GM04503 (cell line): ENCODE measurements at places on chromosomes 7 and 10.
A peak's percentile ranks its signal among the peaks of the same experiment; 100 is the strongest.

DNA sequence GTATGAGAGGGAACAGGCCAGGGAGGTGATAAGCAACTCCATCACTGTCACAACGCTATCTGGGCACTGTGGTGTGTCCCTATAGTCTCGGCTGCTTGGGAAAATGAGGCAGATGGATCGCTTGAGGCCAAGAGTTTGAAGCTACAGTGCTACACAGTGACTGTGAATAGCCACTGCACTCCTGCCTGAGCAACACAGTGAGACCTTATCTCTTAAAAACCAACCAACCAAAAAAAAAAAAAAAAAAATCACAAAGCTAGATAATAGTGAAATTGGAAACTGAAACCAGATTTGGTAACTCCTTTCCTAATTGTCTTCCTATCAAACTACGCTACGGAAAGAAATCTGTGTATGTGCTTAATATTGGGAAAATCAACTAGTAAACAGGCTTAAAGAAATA is 14.1 kb downstream of the MICU1 start:
- no peak for DNase-seq

GRCh38 chr7:151689196-151689971 is 169.7 kb upstream of the RHEB start:
- no peak for DNase-seq

DNA sequence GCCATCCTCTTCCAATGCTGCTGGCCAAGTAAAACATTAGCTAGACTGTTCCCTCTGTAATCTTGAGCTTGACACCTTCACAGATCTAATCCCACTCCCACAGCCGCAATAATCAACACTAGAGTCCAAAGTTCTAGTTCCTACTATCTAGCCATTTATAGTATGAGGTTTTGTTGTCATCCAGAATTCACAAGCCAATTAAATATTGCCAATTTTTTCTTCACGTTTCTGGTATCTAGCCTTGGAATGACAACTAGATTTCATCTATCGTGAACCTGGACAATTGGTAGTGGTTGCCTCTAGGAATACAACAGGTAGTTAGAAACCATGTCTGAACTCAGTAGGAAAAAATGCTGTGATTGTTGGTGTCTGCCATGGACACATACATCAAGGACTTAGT is 10.4 kb downstream of the WASL start:
- DNase-seq, result no peak

DNA sequence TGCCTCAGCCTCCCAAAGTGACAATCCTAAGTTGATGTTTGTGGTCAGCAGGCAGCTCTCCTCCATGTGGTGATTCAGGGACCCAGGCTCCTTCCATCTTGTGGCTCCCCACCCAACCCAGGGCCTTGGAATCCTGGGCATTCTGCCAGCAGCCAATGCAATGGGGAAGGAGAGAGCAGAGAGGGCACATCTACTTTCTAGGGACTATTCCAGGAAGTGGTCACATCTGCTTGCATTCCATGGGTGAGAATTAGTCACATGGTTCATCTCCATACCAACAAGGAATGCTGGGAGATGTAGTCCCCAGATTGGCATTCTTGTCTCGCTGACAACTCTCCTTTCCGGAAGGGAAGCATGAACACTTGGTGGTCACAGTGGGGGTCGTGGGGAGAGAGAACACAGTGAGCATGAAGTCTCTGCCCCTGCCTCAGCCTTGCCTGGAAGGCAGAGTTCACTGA is 9.9 kb upstream of the SRRM3 start:
- DNase-seq, result peak; percentile 4

DNA sequence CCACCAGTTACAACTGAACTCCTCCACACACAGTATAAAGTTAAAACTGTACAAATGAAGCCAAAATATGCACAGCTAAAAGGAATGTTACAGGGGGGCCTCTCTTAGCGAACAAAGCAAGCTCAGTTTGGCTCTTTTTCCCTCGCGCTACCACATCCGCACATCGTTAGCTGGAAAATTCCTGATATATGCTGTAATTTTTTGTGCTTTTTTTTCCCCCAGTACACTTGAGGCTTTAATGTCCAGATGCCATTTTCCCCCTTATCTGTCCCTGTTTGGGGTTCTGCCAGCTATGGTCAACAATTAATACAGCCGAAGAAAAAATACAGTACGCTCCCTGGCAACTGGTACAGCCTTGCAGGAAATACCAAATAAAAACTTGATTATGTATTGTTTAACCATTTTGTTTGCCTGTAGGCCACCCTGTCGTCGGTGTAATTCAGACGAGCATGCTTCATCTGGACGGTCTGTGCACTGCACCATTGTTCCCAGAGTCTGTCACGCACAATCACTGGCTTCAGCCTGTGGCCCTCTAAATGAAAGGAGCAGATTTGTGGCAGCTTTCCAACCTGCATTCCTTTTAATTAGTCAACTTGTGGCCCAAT is 108.1 kb upstream of the FAM133B start:
- peak; percentile 83 for DNase-seq

DNA sequence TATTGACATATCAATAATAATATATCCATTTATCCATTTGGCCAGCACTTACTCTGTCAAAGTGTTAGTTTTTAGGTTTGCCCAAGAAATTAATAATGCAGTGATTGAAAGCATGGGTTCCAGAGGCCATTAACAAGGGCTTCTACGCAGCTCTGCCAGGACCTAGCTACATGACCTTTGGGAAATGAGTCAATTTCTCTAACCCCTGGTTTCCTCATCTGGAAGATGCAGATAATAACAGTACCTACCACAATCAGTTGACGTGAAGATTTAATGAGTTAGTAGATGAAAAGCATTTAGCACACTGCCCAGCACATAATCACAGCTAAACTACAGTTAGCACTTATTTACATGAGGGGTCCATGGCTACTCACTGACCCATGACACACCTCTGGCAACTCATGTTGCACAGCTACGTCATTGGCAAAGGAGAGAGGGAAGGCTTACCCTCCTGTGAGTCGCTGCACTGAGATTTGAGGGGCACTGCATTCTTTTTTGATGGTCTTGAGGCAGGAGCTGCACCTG is 263.7 kb downstream of the PLXNA4 start:
- no peak for DNase-seq

DNA sequence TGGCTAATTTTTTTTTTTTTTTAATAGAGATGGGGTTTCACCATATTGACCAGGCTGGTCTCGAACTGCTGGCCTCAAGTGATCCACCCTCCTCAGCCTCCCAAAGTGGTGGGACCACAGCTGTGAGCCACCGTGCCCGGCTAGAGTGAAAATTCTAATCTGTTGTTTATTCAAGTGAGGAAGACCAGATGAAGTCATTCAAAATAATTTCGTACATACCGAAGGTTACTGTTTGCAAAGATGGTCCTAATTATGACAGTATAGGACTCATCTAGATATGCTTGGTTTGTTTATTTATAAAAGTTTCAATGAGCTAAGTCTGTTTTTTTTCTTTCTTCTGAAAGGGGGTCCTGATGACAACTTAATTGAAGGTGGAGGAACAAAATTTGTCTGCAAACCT is 376.8 kb downstream of the EXOC4 start:
- DNase-seq, result no peak

- no peak for DNase-seq
Observed at GRCh38 chr10:33257439-33258080, 76.9 kb downstream of the NRP1 start.

- DNase-seq, result peak; percentile 2
Observed at GRCh38 chr7:67553378-67553777, 556.7 kb downstream of the TYW1 start.

- DNase-seq, result no peak
Observed at GRCh38 chr7:36599645-36600313, 124.5 kb downstream of the AOAH start.

GRCh38 chr10:13631594-13631993 is 44.8 kb downstream of the PRPF18 start:
- no peak for DNase-seq

DNA sequence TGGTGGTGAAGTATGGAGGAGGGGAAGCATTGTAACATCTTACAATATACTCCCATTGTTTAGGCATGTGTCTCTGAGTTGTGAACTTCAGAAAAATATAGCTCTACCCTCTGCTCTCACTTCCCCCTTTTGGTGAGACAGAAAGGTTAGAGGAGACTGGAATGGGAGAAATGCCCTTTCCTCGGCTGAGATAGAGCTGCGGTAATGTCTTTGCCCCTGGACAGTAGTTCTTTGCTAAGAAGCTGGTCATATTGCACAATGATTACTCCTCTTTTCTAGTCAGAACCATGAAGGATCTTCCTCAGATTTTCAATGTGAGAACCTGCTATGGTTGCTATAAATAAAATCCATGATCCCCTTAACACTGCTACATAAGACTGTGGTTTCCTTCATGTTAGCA is 171.0 kb downstream of the SEM1 start:
- no peak for DNase-seq

DNA sequence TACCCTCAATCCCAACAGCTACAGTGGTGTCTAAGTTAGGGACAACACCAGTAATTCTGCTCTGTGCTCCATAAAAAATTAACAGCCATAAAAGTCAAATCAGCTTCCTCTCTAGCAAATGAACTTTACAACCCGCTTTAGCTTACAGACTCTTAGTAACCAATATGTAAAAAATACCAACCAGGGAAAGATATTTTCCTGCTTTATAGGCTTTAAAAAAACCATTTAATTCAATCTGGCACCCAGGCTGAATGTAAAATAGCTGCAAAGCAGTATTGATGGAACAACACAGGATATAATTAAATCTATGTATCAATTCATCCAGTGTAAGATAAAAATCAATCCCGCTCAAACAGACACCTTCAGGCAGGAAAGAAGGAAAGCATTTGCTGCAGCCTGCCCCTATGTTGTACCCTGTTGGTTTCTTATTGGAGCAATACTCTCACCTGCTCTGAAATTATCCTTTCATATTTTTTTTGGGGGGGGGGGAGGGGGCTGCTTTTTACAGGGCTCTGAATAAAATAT is 98.6 kb downstream of the NXPH1 start:
- DNase-seq, result no peak

DNA sequence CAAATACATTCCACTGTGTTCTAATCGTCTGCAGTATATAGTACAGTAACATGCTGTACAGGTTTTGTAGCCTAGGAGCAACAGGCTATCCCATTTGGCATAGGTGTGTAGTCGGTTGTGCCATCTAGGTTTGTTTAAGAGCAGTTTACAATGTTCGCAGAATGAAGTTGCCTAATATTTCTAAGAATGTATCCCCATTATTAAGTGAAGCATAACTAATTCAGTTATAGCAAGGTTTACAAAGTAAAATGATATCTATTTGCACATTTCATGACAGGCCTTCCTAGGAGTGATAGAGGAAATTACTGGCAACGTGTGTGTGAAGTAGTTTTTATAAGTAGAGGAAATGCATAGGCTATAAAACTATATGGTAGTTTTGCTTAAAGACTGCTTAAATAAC is 4.0 kb downstream of the CREM start:
- DNase-seq, result no peak

- no peak for DNase-seq
Observed at GRCh38 chr7:110764852-110765251, 326.1 kb upstream of the LRRN3 start.

DNA sequence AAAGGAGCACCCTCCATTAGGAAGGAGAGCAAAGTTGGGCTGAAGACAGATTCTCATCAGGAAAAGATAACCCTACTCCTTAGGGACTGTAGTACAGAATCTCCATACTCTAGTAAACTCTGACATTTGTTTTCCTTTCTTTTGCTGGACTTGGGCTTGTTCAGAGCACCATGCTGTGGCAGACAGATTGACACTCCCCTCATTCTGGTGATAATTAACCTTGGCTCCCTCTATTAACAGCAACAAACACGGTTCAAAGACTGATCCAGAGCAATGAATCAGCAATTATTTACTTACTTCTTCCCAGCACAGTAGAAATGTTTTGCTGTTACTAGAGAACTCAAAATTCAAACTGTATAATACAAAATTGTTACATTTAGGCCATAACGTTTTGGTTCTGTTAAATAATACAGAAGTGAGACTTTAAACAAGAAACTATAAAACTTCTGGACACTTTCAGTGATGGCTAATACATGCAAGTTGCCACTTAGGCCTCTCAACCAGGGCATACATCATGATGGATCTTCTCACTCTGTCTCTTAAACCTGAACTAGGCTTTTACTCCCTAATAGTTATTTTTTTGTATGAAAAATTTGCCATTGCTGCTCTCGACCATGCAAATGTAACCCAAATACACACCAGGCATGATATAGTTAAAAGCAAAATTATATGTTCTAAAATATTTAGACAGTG is 639.0 kb downstream of the IPMK start:
- DNase-seq, result no peak

DNA sequence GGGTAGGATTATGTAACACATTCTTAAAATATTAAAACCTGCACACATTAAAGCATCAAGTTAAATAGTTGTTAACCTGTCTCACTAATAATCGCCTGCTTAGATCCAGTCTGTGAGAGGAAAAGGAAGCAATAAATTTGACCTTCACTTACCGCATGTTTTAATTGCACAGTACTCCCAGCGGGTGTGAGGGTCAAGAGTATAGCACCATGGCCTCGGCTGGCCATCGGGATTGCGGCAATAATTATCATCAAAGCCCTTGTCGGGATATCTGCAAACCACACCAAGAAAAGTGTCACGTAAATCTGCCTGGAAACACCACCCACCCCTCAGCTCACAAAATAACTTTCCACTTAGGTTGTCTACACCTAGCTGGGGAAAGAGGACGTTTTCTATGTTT is 26.6 kb downstream of the HGF start:
- no peak for DNase-seq

DNA sequence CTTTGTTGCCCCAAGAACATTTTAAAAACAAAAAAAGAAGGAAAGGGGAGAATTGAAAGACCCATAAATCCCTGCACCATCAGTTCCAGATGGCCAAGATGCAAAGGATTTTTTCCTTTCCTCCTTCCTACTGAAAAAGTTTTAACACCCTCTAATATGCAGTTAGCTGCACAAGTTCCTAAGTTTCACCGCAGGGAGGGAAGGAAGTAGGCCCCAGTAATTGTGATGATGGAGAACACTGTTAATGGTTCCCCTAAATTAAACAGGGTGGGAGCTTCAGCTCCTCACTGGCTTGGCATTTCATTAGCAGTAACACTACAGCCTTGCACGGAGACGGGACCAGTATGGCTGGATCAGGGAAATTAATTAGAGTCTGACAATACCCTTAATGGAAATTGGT is 63.7 kb upstream of the PPIF start:
- no peak for DNase-seq

DNA sequence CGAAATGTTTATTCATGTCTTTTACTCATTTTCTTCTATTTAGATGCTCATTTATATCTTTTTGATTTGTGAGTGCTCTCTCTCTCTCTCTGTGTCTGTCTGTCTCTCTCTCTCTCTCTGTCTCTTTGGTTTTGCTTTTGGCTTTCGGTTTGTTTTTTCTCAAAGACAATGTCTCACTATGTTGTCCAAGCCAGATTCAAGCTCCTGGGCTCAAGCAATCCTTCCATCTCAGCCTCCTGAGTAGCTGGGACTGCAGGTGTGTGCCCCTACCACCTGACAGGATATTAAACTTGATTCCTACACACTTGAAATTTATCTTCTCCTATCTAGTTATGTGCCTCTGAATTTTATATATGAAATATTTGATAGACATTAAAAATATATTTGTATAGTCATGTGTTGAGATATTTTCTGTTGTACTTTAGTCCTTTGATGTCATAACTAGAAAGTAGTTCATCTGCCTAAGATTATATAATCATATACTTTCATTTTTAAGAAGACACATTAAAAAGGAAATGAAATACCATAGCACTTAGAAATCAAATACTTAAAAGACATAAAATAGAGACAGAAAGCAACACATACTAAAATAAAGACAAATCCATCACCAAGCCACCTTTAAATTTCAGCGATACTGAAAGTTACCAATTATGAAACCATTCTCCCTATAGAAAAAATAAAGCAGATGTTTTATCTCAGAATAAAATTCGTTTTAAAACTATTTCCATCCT is 68.1 kb upstream of the SFMBT2 start:
- no peak for DNase-seq
